Hypothalamus (tissue), 51 donors: ENCODE measurements at places on chromosomes 4 and X.

- peak; percentile 0 for DNase-seq
These were observed at the start of gene SYTL4 for GRCh38 chrX:100731441-100732281. TSS of gene SYTL4 (minus strand) at chrX:100732121. CDS start at chrX:100702037, 30,084 bp downstream.

DNA sequence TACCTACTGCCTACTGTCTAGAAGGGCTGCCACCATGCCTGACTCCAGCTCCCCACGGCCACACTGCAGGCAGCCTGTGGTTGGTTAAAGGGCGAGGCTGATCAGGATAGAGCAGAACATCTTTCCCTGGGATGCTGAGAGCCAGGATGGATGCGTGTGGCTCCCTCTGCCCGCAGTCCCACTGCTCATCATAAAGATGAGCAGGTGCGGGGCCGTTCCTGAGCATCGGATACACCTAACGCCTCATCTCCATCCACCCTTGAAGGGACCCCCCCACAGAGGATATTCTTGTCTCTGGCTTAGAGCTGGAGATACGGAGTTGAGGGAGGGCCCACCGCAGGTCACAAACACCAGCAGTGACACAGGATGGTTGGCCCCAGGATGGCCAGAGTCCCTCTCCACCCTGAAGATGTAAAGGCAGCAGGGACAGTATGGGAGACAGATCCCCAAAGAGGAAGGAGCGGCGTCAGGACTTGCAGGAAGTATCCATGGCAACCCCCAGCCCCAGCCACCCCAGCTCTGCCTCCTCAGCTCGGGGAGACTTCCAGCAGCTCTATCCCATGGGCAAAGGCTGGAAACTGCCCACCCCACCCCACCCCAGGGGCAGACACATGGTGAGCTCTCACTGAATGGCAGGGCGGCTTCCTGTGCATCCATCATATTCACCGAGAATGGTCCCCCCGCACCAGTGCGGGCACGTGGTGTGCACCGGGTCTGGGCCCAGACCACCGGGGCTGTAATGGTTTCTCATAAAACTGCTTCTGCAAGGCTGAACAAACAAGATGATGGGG lies 19.3 kb downstream of the PPP2R2C start:
- no peak for DNase-seq

- DNase-seq, result no peak
These were observed 62.0 kb downstream of the AWAT2 start for GRCh38 chrX:69987691-69988090.

DNA sequence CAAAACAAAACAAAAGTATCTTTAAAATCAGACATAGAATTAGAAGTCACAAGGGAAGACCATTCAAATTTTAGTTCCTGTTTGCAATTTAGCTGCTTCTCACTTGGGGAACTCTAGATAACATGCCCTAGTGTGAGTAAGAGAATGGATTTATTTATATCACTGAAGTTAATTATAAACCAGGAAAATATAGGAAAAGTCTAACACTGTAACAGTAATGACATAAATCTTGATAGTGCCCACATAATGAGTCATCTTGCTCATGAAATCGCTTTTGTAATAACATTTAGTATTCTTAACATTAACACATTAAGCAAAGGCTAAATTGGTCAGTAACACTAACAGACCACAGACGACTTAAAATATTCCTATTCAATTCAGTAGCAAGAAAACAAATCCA lies 710.7 kb downstream of the STPG2 start:
- no peak for DNase-seq

GRCh38 chr4:54036184-54036583 lies 28.2 kb downstream of the CHIC2 start:
- DNase-seq, result no peak

GRCh38 chrX:119735467-119735866 lies 22.9 kb upstream of the SOWAHD start:
- DNase-seq, result no peak

DNA sequence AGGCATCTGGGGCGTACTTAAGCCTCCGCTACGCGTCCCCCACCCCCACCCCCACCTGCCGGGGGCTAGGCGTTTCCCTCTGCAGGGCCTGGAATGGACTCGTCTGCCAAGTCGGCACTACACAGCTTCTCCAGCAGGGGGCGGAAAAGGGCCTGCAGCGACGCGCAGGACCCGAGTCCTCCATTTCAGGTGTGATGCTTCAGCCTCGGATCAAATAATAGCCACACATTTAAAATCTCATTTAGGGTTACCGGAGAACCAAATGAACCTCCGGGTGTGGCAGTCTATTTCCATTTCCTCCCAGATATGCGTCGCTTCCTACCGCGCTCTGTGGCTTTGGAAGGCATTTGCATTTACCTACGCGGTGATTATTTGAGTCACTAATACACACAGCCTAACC lies 2.9 kb downstream of the PAK3 start:
- DNase-seq, result no peak

DNA sequence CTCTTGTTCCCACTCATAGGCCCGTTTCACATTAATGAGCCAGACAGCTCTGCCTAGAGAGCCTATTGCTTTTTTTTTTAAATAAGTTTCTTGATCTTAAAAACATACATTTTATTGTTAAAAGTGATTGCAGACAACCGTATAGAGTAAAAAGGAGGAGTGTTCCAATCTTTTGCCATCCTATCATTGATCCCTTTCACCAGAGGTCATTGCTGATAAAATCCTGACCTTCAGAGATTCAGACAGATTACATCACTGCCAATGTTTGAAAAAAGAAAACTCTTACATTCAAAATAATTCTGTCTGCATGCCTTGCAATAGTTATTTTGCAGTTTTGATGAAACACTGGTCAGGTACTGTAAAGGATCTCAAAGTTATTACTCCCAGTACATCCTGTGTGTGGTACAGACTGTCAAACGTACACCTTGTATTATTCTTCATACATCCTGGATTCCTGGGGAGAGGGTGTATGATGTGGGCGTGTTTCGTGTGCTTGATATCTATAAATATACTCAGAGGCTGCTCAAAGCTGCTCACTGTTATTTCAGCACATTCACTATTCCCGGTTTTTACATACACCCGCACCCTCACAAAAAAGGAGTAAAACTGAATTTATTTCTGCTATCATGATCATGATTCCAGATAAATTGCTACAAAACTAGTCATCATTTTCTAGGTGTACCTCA lies 15.4 kb upstream of the KLHL2 start:
- no peak for DNase-seq

GRCh38 chrX:18354369-18355223 lies at the start of gene SCML2:
TSS of gene SCML2 (minus strand) at chrX:18354688. CDS start at chrX:18334071, 20,617 bp downstream.
- DNase-seq, result peak; percentile 5

- DNase-seq, result no peak
These were observed 10.9 kb upstream of the PPP2R3B start for GRCh38 chrX:397575-397974.

DNA sequence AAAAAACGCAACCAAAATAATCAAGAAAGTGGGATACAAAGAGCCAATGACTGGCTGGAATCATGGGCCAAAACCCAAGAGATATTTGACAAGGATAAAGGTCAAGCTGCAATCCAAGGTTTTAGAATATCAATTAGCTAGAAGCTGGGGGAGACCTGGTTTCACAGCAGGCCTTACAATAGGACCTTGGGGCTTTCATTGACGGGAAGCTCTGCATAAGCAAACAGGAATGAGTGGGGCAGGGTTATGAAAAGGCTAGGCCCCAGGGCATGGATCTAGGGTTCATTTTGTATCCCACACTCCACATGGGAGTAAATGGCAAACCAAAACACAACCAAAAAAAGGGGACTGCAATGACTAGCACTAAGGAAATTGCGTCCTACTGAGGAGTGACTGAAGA lies 215.3 kb downstream of the HS6ST2 start:
- no peak for DNase-seq

DNA sequence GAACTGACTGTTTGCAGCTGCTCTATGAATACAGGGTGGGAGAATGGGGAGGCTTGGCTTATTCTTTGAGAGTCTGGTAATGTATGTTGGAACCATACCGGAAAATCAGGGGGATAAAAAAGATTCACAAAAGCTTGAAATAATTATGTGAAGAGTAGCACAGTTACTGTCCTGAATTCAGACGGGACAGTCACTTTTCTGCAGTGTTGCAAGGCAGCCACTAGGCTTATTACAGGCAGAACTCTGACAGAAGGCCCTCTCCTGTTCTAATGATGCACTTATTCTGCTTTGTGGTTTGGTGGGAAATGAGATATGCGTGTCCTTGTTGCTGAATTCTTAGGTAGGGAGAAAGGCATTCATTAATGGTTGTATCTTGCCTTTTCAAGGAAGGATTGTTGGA lies 37.2 kb downstream of the GUCY1B1 start:
- DNase-seq, result no peak

DNA sequence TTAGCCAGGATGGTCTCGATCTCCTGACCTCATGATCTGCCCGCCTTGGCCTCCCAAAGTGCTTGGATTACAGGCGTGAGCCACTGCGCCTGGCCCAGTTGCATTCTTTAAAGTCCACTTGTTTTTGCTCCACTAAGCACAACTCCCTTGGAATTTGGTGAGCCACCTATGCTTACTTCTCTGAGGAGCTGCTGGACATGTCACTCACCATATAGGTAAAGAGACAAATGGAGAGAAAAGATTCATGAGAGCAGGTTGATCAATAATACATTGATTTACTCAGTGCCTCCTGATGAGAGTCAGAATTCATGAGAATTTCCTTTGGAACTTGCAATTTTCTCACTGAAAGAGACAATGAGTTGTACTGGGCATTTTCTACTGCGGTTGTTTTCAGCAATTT lies 48.2 kb downstream of the USP26 start:
- no peak for DNase-seq

DNA sequence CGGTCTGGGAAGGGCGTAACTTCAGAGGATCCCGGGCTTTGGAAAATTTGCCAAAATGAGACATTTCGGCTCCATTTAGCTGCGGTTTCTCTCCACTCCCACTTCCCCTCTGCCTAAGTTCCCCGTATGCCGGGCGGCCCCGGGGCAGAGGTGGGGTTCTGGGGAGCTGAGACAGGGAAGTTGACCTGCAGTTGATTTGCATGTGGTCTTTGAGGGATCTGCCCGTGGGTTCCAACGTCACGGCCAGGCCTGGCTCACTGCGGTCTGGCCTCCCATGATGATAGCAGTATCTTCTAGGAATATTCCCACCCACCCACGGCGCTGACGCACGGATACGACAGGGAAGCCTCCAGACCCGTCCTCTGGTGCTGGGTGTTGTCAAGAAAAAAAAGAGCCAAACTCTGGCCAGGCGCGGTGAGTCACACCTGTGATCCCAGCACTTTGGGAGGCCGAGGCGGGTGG lies 27.3 kb upstream of the CRLF2 start:
- peak; percentile 24 for DNase-seq

- no peak for DNase-seq
These were observed 34.5 kb upstream of the PLA2G12A start for GRCh38 chr4:109764376-109764775.

- no peak for DNase-seq
These were observed 691.6 kb downstream of the NLGN4X start for GRCh38 chrX:5537098-5537497.

DNA sequence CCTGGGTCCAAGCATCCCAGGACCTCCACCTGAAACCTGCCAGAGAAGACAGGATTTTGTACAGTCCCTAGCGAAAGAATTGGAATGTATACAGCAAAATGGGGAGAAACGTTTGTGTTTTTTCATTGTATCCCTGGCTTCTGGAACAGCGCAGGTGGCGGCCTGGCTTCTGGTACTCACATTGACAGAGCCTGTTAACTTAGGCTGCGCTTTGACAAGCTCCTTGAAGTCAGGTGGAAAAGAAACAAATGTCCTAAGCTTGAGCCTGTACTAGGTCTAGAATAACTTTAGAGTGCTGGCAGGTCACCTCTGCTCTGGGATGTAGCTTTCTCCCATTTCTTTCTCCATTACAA lies 343.7 kb upstream of the KLF3 start:
- DNase-seq, result no peak

DNA sequence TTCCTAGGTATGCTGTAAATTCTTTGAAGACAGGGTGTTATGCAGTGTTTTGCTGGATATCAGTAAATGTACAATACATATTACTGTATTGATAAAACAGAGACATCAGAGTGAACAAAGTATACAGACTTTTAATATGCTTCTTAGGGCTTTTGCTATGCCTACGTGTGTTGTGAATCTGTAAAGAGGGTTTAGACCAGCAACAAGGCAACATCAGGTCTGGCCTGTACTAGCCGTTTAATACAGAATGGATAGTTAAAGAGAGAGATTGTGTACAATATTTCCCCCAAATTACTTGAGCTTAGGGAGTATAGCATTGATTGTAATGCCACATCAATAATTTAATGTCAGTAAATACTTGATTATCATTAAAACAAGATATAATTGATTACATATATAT lies 75.2 kb downstream of the PAQR3 start:
- no peak for DNase-seq

DNA sequence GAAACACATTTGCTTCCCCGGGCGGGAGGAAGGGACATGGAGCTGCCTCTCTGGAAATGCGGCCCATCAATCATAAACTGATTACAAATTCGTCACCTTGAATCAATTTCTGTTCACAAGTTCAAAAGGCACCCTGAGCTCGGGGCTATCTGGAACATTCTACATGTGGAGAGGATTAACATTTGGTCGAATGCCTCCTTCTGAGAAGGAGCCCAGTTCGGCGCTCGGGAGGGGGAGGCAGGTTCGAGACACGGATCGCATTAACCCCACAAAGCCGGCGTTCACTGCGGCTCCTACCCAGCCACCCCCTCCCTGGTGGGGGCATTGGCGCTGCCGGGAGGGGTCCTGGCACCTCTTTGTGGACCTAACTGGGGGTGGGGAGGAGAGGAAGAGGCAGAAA lies 108.0 kb downstream of the CPZ start:
- no peak for DNase-seq

- DNase-seq, result no peak
These were observed 2.0 kb upstream of the SH3BP2 start for GRCh38 chr4:2790583-2791517.

DNA sequence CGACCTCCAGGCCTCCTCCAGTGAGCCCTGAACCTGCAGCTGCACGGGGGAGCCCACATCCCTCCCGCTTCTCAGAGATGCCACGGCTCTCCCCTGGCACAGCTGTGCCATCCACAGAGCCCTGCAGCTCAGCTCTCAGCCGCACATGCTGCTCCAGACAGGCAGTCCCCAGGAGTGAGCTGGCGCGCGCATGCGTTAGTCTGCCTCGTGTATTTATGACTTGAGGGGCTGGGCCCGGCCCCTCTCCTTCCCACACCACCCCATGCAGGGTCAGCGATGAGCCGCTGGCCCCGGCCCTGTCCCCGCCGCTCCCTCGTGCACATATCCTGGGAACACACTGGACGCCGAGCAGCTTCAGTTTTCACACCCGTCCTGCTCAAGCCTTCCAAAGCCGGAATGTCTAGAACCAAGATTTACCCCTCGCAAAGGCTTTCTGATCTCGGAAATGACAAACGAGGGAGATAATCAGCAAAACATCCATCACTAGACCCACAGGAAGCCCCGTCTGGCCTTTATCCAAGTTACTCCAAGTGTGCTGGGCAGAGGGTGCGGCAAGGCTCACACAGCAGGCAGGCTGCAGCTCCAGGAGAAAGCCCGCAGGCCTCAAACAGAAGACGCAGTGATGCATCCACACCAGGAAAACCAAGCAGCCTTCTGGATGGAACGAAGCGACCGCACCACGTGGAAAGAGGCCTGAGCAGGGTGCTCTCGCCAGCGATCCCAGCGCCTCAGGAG lies 24.3 kb downstream of the GAK start:
- DNase-seq, result no peak

GRCh38 chr4:15562623-15563022 lies 92.5 kb downstream of the FBXL5 start:
- no peak for DNase-seq

GRCh38 chr4:161291222-161291621 lies 872.6 kb downstream of the FSTL5 start:
- DNase-seq, result no peak

- DNase-seq, result no peak
These were observed 61.6 kb upstream of the NKX1-1 start for GRCh38 chr4:1467581-1468458.

- DNase-seq, result no peak
These were observed 57.1 kb upstream of the NPFFR2 start for GRCh38 chr4:71974681-71975080.
